HuH-7.5 (cell line): ENCODE measurements at places on chromosomes 11 and 22.

GRCh38 chr11:132623511-132623910 is 908.8 kb downstream of the OPCML start:
- no peak for DNase-seq

- no peak for DNase-seq
These were observed 46.2 kb downstream of the C11orf58 start for GRCh38 chr11:16784666-16785065.

- DNase-seq: no peak
These were observed 62.9 kb downstream of the GRK3 start for GRCh38 chr22:25627271-25627852.

- no peak for DNase-seq
These were observed 1468.1 kb downstream of the BRD1 start for GRCh38 chr22:48359613-48359965.

- no peak for DNase-seq
These were observed 30.3 kb downstream of the VSTM5 start for GRCh38 chr11:93819966-93820695.

DNA sequence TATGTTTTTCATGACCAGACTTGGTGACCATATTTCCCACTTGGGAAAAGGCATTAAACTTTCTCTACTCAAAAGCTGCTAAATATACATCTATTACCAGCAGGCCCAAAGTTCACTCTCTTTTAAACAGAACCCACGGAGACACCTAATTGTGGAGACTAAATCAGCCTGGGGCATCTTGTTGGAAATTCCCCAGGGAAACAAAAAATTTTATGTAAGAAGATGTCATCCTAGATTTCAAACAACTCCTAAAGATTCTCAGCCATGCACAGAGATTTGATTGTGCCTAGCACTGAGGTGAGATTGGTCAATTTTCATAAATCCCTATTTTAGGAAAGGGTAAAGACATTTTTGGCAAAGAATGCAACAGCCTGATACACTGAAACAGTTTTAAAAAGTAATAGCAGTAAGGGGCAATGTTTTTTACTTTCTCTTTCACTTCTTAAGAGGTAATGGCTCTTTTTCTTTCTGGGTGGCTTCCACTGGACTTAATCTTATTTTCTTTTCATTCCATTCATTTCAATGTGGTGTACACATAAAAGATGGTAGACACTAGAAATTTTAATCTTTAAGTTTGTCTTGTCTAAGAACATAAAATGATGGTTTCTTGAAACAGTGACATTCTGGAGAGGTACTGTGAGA is 9.6 kb downstream of the OR52N2 start:
- DNase-seq: no peak
